Activated T-cell treated with anti-CD3 and anti-CD28 coated beads for 48 hours (primary cell): ENCODE measurements at places on chromosomes 13 and 19.

- DNase-seq = no peak
Measured at GRCh38 chr19:44757057-44757734, 8.7 kb downstream of the BCL3 start.

GRCh38 chr13:80462567-80462966 lies 121.6 kb upstream of the SPRY2 start:
- no peak for DNase-seq

- DNase-seq = no peak
Measured at GRCh38 chr13:37617173-37617572, 18.6 kb upstream of the POSTN start.

- no peak for DNase-seq
Measured at GRCh38 chr13:43030548-43030947, 7.2 kb downstream of the DNAJC15 start.

DNA sequence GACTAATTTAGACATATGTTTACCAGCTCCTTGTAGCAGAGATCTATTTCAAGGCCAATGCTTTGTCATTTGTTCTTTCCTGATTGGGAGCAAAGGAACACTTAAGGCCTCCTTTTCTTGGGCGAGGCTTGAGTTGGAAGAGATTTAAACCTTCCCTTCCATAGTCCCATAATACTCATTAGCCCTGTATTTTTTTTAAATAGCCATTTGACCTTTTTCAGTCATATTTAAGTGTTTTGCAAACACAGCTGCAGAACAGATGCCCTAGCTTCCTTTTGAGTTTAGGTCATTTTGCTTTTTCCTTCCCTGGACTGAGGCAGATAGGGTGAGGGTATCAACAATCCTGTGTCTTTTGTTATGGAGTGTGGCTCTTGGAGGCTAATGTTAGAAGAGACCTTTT lies 198.3 kb downstream of the NBEA start:
- DNase-seq = no peak

DNA sequence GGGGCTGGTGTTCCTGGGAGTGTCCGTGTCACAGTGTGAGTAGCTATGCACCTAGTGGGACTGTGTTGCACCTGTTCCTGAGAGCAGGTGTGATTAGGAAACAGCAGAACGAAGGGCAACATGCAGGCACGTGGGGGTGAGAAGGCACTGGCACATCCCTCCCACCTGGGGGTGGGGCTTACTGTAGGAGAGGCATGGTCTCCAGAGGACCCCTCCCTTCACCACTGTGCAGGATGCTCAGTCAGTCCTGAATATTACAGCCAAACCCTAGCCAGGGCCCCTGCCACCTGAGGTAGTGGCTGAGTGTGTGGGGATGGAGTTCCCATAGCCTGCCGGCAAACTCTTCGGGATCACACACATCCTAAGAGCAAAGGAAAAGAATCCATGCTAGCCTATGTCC lies 99.2 kb downstream of the ZDHHC20 start:
- DNase-seq = no peak

DNA sequence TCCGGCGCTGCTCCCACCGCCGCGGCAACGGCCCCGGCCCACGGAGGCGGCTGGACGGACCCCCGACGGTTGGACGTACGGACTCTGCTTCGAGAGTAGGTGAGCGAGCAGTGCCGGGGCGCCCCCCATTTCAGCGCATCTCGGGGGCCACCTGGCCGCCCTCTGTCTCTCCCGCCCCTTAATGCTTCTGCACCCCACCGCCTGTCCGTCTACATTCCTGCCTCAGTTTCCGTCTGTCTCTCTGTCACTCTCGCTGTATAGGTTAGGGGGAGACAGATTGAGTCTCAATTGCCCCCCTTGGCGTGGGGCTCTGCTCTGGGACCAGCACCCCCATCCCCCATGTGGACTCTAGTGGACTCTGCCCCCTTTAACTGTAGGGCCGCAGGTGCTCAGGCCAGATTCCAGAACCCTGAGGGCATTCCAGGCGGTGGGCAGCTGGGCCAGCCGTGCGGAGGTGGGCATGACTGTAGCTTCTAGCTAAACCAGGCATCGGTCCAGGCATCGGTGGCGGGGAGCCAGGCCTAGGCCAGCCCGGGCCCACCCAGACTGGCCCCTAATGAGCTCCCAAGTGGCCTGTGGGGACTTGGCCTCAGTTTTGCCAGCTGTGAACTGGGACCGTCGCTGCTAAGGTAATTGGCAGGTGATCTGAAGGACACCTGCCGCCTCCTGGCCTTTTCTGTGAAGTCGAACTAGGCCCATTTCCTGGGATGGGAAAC lies 373 bp downstream of the TNFAIP8L1 start:
- no peak for DNase-seq

DNA sequence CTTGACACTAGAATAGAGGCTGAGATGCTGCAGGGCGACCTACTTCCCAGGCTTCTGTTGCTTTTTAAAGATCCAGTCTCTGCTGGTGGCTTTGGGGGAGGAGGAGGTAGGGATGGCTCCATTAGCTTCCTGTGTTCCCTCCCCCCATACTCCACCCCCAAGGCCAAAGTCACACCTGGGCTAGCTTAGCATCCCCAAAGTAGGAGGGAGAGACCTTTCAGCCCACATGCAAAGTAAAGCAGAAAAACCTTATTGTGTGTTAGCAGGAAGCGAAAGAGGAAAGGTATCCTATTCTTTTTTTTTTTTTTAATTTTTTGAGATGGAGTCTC lies 3.2 kb upstream of the TNPO2 start:
- DNase-seq = no peak

GRCh38 chr13:32267836-32268439 lies 47.2 kb downstream of the ZAR1L start:
- DNase-seq = peak; percentile 33

DNA sequence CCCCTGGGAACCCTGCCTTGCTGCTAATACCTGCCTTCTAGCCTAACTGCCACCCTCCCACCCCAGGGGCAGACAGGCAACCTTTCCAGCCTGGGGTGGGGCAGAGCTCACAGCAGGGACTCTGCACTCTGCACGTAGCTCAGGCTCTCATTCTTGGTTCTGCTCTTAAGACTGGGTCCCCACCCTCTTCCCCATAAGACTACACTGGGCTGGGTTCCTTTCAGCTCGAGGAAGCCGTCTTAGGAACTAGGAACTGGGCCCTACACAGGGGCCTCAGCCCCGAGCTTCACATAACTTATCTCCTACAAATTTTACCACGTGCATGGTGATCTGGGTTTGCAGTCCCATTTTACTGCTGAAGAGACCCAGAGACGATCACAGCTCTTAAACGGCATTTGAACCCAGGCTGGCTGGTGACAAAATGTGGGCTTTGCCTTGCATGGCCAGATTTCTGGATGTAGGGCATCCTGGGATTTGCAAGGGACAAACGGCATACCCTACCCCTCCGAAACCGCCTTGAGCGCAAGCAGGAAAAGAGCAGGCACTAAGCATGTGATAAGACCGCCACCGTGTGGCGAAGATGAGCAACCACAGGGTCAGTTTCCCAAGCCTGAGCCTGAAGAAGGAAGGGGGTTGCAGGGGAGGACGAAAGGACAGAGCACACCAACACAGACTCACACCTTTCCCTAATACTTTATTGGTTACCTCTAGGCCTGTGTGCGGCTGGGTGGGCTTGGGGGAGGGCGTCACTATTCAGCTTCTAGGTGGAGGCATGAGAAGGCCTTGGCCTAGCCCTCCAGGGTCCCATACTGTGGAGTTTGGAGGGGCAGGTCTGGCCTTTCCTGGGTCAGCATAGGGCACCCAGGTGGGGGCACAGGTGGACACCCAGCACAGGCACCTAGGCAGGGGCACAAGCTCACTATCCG lies 5.1 kb downstream of the JUNB start:
- peak; percentile 65 for DNase-seq

DNA sequence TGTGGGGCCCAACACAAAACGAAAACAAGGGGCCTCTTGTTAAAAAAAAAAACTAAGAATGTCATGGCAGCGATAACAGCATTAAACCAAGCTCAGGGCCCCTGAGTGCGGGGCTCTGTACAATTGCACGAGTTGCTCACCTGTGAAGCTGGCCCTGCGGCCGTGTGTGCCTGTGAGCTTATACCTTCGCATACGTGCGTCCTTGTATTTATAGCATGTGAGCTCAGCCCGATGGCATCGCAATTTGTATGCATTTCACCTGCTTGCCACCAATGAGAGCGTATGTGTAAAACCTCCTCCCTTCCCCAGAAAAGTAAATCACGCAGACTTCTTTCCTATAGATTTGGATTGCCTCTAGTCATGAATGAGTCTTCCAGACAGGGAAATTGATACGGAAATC lies 17.1 kb downstream of the HNRNPM start:
- no peak for DNase-seq

DNA sequence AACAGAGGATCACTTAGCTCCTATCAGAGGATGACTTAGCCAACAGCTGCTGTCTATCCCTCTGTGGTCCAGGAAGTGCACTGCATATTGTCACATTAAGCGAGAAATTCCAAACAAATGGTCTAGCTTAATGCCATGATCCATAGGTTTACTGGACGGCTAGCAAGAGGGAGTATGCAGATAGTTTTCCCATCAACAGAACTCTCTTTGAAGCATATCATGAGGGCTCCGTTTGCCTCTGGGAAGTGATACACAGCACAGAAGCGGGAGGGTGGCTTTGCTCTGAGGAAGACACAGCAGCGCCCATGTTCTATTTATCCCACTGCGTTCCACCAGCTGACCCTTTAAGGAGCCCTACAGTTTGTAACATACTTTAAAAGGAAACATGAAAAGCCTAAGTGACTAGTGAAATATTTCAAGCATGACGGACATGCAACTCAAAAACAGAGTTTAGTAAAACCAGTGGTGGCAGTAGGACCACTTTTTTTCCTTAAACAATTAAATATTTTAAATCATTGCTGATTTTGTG lies 52.7 kb downstream of the COL4A1 start:
- DNase-seq = no peak

DNA sequence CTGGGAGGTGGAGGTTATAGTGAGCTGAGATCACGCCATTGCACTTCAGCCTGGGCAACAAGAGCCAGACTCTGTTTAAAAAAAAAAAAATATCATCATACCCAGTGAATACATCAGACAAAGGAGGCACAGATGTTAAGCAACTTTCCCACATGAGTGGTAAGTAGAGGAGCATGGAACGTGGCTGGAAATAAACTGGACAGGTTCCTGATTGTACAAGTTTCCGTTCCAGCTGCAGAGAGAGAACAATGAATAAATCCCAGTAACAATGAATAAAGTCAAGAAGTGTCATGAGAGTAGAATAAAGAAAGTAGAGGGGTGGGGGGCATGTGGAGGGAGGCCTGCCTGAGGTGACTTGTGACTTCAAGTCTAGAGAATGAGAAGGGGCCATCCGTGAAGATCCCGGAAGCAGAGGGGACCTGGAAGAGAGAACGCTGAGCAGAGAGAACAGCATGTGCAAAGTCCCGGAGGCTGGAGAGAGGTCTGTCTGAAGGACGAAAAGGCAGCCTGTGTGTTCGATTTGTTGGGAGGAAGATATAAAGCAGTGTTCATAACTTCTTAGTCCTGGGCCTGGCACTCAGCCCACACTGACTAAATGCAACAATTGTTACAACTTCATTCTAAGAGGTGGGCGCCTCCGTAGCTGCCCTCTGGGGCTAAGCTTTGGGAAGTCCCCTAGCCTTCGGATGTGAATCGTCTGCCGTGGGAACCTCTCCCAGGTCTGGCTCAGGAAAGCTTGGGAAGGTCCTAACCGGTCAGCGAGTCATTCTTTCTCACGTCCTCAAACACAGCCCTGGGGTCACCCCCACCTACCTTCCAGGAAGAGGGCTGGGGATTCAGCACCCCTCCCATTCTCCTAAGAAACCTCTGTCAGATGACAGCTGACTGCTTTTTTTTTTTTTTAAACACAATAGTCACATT lies 15.3 kb upstream of the ARHGEF18 start:
- no peak for DNase-seq

DNA sequence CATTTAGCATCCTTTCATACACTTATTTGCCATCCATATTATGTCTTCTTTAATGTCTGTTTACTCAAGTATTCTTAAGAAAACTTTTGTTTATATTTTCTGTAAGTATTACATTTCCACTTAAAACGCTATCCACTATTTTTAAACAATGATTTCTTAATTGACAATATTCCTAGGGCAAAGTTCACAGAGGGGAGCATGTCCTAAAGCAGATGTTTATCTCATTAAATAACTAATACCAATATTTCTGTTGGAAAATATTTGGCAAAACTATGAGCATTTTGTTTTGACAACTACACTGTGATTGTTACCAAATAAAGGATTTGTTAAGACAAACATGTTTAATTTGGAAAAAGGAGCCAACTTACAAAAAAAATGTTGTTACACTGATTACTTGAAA lies 643.3 kb downstream of the SLITRK5 start:
- DNase-seq = no peak

DNA sequence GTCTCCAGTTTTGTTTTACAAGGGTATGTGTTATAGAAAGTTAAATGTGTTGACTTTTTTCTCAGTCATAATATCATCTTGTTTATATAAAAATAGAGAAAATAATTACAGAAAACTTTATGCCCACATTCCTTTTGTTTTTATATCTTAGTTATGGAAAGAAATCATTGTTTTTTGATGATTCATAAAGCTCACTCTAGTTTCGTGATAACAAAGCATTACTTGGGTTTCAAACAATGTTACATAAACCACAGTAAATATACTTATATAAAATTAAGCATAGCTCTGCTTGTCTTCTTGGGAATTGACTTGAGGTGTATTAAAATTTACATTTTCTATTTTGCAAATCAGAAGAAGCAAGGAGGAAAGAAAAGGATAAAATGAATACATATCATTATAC lies 111.8 kb downstream of the SGCG start:
- no peak for DNase-seq

- DNase-seq = peak; percentile 74
Measured at GRCh38 chr19:23762884-23763711, 4.4 kb upstream of the ZNF681 start.

GRCh38 chr13:80877209-80877943 lies 536.5 kb upstream of the SPRY2 start:
- no peak for DNase-seq

DNA sequence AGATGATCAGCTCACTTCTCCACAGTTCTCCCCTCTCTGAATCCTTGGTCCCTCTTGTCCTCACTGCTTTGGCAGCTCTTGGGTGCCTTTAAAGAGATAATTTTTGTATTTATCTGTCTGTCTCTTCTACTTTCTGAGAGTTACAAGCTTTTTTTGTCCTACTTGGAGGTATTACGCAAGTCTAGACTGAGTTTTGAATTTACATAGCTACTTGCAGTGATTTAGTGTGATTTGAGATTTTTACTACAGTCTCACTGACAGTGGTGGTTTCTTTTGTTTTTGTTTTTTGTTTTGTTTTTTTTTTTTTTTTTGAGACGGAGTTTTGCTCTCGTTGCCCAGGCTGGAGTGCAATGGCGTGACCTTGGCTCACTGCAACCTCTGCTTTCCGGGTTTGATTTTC lies 22.1 kb downstream of the URI1 start:
- no peak for DNase-seq

GRCh38 chr19:5466814-5467291 lies 11.6 kb downstream of the ZNRF4 start:
- no peak for DNase-seq
